ENCODE measurements at places on chromosomes 12 and 14. TPM values are rescaled to one million over a fixed set of nuclear protein-coding genes. Genes with fewer than 3 reads are reported as not detected.
A peak's percentile ranks its signal among the peaks of the same experiment; 100 is the strongest.

DNA sequence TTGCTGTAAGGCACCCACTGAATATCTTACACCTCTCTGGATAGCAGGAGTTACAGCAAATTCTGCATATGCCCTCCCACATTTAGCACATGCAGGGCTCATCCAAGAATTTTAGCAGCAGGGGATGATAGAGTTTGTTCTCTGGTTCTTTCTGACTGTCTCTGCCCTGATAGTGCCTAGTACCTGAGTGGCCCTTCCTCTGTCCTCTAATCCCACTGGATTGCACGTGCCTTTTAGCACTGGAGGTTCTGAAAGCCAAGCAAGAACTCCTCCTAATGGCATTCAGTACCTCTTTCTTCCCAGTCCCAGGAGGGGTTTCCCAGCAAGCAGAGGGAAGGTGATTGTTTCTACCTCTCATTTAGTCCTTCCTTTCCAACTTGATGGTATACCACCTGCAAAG, 406.4 kb downstream of the ZFP36L1 start:
- DNase-seq = no peak
- no peaks in the 10 kb centered on the region for H3K36me3 ChIP-seq
- no peak overlapping the region for H3K4me3 ChIP-seq

LTB4R2 gene
- total RNA-seq = 7.8 TPM

TAMALIN gene
- 12.4 TPM for total RNA-seq

- no peak overlapping the region for H3K27ac ChIP-seq
- DNase-seq = no peak
- H3K36me3 ChIP-seq = no peaks in the 10 kb centered on the region
- H3K27me3 ChIP-seq = peaks cover under 1% of the 10 kb centered on the region
- no peak overlapping the region for H3K4me3 ChIP-seq
Measured at GRCh38 chr14:101435546-101435945, 125.7 kb upstream of the DIO3 start.

DNA sequence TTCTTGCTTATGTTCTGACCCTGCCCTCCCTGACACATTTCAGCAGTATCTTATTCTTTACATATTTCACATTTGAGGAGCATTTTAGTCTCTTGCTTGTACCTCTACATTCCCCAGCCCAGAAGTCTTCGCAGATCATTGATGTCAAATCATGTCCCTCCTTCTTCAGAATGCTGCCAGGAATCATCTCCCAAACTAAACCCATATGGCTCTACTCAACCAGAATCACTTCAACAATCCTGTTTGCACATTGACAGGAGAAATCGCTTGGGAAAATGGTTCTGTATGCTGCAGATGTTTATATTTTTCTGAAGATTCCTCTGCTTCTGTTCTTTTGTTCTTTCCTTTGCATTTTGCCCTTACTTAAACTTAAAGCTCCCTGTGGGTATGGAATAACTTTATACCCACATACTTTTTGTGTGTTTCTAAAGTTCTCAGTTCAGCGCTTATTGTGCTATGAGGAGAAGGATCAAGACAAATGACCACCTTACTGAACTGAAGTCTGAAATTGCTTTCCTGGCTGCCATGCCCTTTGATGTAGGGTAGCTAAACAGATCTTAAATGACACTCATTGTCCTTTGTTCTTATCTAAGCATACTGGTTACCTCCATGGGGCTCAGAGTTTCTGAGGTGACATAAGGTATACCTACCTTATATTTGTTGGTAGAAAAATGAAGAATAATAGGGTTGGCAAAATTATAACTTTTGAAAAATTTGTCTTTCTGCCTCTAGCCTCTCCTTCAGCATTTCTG, 134.6 kb downstream of the SLC25A21 start:
- DNase-seq = no peak
- no peak overlapping the region for H3K4me3 ChIP-seq
- no peak overlapping the region for H3K27ac ChIP-seq
- H3K4me1 ChIP-seq = peaks cover 20% of the 10 kb centered on the region
- H3K36me3 ChIP-seq = no peaks in the 10 kb centered on the region

WIF1 gene
- total RNA-seq = not detected

DNA sequence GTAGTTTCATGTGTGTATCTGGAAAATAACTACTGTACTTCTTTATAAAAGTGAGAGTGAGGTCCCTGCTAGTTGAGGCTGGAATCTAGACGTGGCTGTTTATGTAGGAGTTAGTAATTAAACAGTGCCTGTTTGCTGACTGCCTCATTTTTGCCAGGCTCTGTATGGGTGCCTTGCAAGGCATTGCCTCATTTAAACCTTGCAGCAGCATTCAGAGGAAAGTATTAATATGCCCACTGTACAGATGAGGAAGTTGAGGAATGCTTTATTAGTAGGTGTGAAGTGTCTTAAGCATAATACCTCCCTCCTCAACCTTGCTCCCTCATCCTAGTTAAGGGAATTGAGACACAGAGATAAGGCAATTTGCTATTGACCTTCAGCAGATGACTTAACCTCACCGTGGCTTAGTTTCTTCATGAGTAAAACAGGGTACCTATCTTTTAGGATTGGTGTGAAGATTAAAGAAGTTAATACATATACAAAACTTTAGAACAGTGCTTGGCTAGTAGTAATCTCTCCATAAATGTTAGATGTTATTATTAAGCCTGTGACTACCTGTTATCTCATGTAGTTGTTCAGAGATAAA, 28.7 kb downstream of the PPM1A start:
- H3K4me3 ChIP-seq = no peak overlapping the region
- H3K36me3 ChIP-seq = peaks cover under 1% of the 10 kb centered on the region
- no peak for DNase-seq
- no peaks in the 10 kb centered on the region for H3K4me1 ChIP-seq
- no peak overlapping the region for H3K27ac ChIP-seq

DNA sequence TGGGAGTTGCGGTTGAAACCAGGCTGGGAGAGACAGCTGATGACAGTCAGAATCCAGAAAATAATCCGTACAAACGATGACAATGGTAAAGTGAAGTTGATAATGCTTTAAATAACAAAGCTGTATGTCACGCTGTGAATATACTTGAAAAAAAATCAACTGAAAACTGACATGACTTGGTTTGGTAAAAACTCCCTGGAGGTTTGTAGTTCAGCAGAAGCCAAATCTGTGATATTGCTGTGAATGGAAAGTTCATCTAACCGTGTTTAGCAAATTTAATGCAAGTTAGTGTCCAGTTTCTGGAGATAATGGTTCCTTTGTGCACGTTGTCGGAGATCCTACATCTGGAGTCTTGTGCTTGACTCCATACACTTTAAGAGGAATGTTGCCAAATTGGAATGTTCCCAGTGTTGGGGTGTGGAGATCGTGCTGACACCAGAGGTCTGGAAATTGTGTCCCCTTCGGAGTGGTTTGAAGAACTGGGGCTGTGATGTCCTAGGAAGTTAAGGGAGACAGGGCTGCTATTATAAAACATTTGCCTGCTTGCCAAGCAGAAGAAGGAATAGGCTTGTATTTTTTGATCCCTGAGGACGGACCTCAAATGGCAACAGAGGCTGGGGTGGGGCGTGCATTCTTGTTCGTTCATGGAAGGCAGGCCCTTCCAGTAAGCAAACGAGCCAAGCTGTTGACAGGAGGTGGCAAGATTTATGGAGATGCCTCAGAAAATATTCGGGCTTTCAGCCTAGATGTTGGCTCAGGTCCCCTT, 30.6 kb downstream of the PPFIBP1 start:
- no peaks in the 10 kb centered on the region for H3K36me3 ChIP-seq
- H3K27me3 ChIP-seq = no peaks in the 10 kb centered on the region
- peak; percentile 60 for DNase-seq
- H3K4me3 ChIP-seq = peak overlapping the region; percentile 25
- peaks cover 46% of the 10 kb centered on the region for H3K4me1 ChIP-seq

- H3K27me3 ChIP-seq = no peaks in the 10 kb centered on the region
- no peak for DNase-seq
- no peak overlapping the region for H3K27ac ChIP-seq
- no peak overlapping the region for H3K4me3 ChIP-seq
Measured at GRCh38 chr12:108679106-108679681, 45.5 kb upstream of the SELPLG start.

DNA sequence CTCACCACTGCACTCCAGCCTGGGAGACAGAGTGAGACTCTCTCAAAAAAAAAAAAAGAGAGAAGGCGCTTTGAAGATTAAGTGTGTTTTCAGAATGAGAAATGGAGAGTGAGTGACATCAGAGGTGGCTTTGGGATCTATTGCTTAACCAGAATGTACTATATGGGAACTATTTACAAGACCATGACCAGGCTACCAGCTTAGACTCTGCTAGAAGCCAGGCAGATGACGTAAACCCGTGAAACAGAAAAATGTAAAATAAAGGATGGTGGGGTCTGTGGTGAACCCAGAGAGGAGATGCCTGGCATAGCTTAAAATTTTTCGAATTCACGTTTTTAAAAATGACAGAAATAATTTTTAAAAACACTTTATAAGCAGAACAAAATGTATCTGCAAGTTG, 82.0 kb downstream of the IFT43 start:
- H3K4me1 ChIP-seq = no peaks in the 10 kb centered on the region
- peaks cover 9% of the 10 kb centered on the region for H3K36me3 ChIP-seq
- DNase-seq = no peak
- H3K4me3 ChIP-seq = no peak overlapping the region

LGR5 gene
- total RNA-seq = 0.32 TPM

Measured in astrocyte (in vitro differentiated cells and primary cell).